ENCODE measurements at places on chromosomes 12 and 14.

- no peak for DNase-seq
Observed at GRCh38 chr14:91470216-91470615, 39.9 kb downstream of the PPP4R3A start.

DNA sequence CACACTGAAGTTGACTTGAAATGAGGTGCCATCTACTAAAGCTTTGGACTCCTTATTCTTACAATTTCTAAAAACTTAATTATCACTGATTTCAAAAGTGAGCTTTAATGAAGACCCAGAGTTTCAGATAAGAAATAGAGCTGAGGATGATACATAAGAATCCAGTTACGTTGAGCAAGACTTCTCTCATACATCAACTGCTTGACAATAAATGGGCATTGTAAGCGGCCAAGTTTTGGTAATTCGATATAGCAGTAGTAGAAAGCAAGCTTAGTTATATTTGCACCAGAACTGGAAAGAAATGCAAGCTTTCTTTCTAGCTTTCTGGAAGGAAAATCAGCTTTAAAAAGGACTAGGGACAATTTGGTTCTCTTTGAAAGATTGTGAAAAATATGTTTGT, 1359.6 kb downstream of the FSCB start:
- DNase-seq = no peak

- DNase-seq = no peak
Observed at GRCh38 chr12:8996682-8997405, 7.5 kb downstream of the KLRG1 start.

- no peak for DNase-seq
Observed at GRCh38 chr14:49654511-49654910, 19.5 kb upstream of the DNAAF2 start.

DNA sequence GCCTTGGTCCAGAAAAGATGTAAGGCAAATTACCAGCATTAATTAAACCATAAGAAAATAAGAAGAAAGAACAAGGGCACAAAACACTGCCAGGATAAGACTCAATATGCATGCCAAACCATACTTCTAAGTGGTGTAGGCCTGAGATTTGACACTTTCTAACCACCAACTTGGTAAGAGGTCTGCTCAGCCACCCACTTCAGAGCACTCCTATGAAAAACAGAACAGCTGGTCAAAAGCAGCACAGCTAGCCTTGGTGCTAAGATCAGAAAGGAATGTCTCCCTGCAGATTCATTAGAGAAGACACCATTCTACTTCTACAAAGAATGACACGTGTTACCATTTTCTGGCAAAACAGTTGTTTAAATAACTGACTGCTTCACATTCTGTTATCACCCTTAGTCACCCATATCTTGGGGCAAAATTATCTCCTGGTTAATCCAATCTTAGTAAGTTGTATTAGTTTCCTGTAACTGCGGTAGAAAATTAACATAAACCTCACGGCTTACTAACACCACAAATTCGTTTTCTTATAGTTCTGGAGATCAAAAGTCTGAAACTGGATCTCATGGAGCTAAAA, 13.2 kb downstream of the RPS6KA5 start:
- DNase-seq = no peak

DNA sequence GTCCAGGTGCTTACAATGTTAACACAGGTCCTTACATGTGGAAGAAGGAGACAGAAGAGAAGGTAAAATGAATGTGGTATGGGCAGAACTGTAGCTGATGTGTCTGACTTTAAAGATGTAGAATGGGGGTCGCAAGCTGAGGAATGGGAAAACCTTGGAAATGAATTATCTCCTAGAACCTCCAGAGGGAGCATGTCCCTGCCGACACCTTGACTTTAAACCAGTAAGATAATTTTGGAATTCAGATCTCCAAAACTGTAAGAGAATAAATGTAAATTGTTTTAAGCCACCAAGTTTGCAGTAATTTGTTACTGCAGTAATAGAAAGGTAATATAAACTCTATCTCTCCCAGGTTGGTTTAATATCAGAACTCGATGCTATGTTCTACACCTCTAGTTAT, 80.1 kb upstream of the ALG10 start:
- DNase-seq = no peak

- DNase-seq = no peak
Observed at GRCh38 chr12:33654313-33654712, 214.7 kb upstream of the SYT10 start.

DNA sequence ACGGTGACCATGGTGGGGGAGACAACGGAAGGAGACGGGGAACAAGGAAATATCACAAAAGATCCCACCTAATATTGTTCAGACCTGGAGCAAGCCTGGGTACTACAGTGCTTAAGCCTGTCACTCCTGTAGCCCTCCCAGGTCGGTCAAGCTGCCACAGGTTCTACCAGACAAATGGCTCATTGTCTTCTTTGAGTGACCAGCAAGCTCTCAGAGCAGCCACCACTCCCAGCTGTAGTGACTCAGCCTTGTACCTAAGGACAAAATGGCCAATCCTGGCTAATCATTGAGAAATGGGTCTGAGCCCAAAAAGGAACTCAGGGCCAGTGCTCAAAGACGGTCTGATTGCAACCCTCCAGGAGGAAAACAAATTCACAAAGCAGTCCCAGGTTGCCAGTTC, 238.4 kb upstream of the NOS1 start:
- DNase-seq = no peak

GRCh38 chr12:72271451-72272090, 599 bp upstream of the TRHDE start:
- no peak for DNase-seq

- no peak for DNase-seq
Observed at GRCh38 chr14:81837304-81837703, 303.7 kb upstream of the SEL1L start.

- DNase-seq = no peak
Observed at GRCh38 chr12:132061197-132061596, 82.9 kb downstream of the DDX51 start.

DNA sequence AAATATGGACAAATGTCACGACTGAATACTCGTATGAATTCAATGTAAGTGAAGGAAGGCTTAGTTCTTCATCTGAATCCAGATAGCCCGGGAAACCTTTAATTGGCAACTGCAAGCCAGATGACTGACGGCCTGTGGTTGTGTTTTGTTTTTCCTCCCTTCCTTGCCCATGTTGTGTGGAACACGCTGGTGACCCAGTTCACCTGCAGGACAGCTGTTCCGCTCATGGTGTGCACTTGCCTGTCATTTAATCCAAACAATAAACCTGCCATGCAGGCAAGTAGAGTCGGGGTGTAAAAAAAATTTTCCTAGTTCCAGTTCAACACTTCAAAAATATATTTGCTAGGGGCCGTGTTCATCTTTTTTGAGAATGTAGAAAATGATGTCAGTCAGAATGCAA, 88.0 kb downstream of the TMEM132D start:
- DNase-seq = no peak

- DNase-seq = no peak
Observed at GRCh38 chr12:131251336-131252101, 297.8 kb downstream of the ADGRD1 start.

GRCh38 chr12:67069451-67070306, 199.5 kb upstream of the CAND1 start:
- peak; percentile 40 for DNase-seq

- no peak for DNase-seq
Observed at GRCh38 chr14:104130974-104131651, 7.3 kb upstream of the KIF26A start.

GRCh38 chr12:69262264-69262974, 23.1 kb downstream of the CPSF6 start:
- no peak for DNase-seq

DNA sequence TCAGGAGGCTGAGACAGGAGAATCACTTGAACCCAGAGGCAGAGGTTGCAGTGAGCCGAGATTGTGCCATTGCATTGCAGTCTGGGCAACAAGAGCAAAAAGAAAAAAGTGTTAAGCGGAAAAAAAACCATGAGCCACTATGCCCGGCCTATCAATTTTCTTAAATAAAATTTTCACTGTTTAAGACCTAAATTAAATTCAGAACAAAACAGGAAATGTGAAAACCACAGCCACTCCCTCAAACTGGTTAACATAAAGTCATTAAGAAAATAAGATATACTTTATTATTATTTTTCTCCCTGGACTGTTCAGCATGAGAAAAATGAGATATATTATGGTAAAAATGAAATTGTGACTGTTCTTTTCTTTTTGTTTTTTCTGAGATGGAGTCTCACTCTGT, 44.6 kb upstream of the GCH1 start:
- no peak for DNase-seq

- no peak for DNase-seq
Observed at GRCh38 chr12:5807090-5807414, 138.0 kb downstream of the ANO2 start.

GRCh38 chr14:33563191-33563900, 387.5 kb downstream of the EGLN3 start:
- DNase-seq = no peak

DNA sequence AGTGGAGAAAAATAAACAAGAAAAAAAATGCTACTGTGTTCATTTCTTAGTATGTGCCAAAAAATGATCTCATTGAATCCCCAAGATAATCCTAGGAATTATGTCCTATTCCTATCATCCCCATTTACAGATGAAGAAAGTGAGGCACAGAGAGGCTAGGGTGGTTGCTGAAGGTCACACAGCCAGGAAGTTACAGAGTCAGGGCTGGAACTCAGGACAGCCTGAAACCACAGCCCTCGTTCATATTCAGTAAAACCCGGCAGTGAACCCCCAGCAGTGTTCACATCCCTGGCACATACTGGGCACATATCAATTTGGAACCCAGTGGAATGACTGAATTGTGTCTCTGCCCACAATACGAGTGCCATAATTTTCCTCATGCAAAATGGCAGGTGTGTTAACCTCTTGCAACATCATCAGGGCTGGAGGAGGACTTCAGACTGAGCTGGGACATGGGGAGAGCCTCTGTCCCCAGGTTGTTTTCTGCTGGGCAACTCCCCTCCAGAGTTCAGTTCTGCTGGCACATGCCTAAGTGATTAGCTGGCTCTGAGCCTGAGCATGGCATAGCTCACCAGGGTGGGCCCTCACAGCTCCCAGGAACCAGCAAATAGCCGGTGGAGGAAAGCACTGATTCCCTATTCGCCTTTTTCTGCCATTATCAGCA, 2.0 kb upstream of the PPP1CC start:
- no peak for DNase-seq

DNA sequence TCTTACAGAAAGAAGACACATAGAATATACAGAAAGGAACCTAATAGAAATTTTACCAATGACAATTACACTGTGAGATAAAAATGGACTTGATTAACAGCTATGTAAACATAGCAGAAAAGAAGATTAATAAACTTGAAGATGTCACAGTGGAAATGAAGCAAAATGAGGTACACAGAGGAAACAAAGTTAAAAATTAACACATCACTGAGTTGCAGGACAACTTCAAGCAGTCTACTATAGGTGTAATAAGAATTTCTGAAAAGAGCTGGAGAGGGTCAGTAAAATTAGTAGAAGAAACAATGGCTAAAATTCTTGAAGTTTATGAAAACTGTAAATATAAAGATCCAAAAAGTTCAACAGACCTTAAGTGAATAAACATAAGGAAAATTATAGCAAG, 738.7 kb downstream of the C12orf50 start:
- no peak for DNase-seq

DNA sequence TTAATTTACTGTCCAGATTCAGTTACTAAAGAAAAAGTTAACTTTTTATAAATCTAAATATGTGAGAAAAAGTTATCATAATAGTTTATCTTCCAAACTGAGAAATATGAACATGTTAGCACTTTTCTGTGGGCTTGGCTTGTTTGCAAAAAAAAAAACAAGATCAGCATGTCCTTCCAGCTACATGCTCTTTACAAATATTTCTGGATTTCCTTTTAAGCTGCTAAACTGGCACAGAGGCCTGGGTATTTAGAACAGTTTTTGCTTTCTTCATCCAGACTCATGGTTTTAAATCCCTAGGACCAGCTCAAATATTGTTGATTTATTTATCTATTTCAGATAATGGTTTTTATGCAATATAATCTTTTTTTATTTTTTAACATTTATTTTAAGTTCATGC, 1444.5 kb upstream of the FLRT2 start:
- DNase-seq = no peak

DNA sequence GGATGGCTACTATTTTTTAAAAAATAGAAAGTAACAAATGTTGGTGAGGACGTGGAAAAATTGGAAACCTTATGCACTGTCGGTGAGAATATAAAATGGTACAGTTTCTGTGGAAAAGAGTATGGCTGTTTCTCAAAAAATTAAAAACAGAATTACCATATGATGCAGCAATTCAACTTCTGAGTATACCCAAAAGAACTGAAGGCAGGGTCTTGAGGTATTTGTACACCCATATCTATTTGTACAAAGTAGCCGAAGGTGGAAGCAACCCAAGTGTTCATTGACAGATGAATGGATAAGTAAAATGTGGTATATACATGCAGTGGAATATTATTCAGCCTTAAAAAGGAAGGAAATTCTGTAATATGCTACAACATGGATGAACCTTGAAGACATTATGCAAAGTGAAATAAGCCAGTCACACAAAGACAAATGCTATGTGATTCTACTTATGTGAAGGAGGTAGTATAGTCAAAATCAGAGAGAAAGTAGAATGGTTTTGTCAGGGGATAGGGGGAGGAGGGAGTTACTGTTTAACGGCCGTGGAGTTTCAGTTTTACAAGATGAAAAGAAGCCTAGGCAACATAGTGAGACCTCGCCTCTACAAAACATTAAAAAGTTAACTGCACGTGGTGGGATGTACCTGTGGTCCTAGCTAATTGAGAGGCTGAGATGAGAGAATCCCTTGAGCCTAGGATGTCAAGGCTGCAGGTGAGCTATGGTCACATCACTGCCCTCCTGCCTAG, 38.4 kb upstream of the CCT2 start:
- no peak for DNase-seq

- DNase-seq = no peak
Observed at GRCh38 chr12:110200124-110200417, 75.9 kb downstream of the IFT81 start.

GRCh38 chr14:50875359-50876070, 3.7 kb downstream of the ABHD12B start:
- peak; percentile 18 for DNase-seq

DNA sequence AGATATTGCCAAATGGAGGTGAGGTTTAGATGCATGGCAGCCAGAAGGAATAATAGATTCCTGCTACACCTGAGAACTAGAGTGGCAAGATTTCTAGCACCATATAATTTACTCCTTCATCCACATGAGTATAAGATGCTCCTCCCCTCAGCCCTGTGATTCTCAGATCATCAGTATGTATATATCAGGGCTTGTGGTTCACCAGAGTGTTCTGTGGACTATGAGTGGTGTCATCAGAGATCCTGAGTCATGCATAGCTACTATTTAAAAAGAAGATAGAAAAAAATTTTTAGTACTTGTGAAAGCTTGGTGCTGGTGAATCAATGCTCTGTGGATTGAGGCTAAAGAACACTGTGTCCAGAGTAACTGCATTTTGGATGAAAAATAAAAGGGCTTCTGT, 285.9 kb downstream of the BMP4 start:
- no peak for DNase-seq

DNA sequence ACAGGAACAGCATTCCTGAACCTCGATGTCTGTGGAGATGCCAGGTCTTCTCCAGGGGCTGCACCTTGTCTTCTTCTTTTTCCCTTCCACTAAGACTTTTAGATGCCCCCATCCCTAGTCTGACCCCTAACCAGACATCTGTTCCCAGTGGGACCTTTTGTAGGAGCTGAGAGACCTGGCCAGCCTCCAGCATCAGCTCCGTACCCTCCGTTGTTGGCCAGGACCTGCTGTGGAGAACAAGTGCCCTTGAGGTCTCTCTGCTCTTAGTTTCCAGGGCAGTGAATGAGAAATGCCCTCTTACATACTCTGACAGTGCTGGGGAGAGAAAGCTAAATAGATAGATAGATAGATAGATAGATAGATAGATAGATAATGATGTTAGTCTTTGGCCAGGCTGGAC, 16.8 kb upstream of the SDR39U1 start:
- no peak for DNase-seq
